ENCODE measurements at places on chromosomes 3 and 15.

- DNase-seq, result no peak
Measured at GRCh38 chr3:65230261-65231139, 542.7 kb upstream of the ADAMTS9 start.

- no peak for DNase-seq
Measured at GRCh38 chr3:58183221-58183620, 27.6 kb downstream of the DNASE1L3 start.

- DNase-seq, result no peak
Measured at GRCh38 chr15:79811406-79812405, 85.1 kb downstream of the MTHFS start.

DNA sequence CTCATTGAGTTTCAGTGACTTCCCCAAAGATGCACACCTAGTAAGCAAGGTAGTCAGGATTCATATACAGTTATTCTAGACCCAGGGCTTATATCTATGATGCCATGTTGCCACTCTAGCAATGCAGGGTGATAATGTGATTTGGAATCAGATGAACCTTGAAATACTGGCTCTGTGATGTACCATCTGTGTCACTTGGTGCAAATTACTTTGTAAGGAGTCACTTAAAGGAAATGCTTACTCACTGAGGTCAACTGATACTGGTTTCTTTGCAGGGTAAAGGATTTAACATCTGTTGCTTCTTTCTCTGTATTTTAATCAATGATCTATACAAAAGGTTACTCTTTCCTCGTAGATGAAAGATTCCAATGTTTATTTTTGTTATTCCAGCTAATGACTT is 10.8 kb downstream of the ASB14 start:
- no peak for DNase-seq

GRCh38 chr15:41337631-41338522 is 5.2 kb downstream of the NUSAP1 start:
- no peak for DNase-seq

DNA sequence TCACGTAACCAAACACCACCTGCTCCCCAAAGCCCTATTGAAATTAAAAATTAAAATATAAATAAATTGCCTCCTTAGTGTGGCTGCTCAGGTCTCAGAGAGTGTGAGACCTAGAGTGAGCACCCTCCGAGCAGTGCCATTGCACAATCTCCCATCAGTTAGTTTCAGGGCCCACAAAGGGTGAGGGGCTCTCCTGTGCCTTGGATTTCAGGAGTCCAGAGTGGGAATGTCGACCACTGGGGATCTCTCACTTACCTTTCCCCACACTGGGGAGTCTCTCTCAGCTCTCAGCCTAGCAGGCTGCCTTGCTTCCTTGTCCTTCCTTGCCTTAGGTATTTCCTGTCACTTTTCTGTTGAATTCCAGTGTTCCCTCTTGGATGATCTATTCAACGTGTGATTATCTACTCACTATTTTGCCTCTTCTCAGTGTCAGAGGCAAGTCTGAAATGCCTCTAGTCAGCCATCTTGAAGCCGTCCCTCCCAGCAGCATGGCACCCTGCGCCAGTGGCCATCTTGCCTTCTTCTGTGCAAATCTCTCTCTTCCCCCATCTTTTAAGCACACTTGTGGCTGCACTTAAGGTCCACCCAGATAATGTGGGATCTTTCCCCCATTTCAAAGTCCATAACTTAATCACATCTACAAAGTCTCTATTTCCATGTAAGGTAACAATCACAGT is 119.3 kb downstream of the LRRK1 start:
- DNase-seq, result peak; percentile 7

DNA sequence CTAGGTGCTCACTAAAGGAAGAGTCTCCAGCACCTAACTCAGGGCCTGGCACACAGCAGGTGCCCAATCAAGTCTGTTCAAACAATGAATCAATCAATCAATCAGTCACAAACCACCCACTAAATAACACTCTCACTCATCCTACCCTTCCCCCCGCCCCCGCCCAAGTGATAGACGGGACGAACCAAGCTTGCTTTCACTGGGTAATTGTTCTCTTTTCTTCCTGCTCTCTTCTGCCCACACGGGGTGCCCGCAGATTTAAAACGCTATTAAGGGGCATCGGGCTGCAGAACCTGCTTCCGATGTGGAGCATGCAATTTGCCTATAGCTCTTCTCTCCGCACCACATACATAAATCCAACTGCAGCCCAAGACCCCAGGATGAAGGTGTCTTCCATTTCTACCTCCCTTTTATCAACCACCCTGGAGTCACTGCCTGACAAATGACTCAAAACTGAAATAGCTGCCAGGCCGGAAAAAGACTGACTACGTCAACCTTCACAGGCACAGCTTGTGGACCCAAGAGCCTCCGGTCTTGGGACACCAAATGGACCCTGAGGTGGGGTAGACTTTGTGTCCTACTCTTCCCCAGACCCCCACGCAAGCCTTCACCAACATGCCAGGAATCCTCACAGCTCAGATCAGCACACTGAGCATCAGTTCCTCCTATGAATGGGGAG is 1.7 kb downstream of the KLHL25 start:
- no peak for DNase-seq

- DNase-seq, result peak; percentile 67
Measured at GRCh38 chr3:14564741-14565140, 24.6 kb upstream of the GRIP2 start.

GRCh38 chr15:41566121-41566885 is 7.3 kb downstream of the TYRO3 start:
- DNase-seq, result no peak

DNA sequence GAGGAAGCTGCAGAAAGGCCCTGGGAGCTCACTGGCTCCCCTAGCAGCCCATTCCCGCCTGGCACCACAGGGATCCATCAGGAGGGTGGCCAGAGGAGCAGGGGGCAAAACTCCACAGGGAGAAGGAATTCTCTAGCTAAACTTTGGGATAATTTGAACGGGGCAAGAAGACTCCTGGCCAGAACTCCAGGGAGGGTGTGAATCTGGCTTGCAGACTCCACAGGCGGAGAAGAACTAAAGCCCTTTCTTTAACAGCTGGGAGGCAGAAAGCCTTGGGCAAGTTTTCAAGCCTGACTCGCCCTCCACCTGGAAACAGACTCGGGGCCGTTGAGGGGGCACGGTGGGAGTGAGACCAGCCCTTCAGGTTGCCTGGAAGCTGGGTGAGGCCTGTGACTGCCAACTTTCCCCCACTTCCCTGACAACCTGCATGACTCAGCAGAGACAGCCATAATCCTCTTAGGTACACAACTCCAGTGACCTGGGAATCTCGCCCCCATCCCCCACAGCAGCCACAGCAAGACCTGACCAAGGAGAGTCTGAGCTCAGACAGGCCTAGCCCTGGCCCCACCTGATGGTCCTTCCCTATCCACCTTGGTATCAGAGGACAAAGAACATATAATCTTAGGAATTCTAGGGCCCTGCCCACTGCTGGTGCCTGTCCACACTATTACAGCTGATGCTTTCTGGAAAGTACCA is 28.6 kb downstream of the SLC27A2 start:
- peak; percentile 86 for DNase-seq

DNA sequence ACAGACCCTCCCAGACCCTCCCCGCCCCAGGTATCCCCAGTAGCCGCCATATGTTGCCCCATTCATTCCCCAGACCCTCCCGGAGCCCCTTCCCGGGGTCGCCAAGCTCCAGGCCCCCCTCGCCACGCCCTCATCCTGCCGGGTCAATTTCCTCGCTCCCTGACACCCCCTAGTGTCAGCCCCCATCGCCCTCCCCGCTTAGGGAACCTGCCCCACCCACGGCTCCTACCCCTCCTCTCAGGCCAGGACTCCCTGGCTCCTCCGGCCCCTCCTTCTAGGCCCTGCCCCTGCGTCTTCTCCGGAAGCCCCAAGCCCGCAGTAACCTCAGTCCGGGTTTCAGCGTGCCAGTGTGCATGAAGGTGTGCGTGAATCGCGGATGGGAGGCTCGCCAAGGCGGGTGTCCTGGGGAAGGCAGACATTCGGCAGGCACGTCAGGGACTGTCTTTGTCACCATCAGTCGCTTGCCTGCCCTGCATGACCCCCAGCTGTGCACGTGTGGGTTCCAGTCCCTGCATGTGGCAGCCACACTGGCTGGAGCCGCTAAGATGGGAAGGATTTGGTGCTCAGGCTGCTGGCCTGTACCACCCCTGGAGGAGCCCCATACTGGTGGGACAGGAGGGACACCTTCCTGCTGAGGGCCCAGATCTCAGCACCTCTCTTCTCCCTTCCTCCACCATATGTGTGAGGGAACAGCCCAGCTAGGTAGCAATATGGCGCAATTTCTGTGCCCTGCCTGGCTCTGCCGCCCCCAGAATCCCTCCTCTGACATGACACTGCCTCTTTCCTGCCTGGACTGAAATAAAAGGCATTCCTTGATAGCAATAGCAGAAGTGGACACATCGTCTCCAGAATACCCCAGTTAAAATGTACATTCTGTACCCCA is 693 bp downstream of the DISP2 start:
- DNase-seq, result no peak

DNA sequence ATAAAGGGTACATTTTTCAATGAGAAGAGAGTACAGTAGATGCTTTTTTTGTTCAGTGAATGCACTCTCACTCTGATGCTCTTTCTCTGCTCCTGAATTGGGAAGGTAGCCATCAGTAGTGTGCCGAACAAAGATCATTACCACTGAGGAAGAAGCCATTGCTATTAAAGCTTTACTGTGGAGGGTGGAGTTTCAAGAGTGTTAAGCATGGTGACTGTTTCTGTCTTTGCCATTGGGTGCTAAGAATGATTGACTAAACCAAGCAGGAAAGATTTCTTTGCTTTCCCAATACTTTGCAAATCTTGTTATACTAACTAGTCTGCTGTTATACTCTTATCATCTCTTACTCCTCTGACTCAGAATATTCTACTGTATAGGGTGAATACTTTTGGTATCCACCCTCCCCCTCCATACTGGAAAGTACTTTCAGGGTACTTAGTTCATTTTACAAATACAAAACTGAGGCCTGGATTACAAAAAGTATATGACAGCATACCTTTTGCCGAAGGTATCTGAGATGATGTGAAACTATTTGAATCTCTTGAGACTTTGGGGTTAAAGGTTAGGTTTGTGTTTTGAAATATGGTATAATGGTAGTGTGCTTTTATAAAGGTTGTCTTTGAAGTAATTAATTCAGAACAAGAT is 1.7 kb downstream of the RAB11A start:
- DNase-seq, result no peak

DNA sequence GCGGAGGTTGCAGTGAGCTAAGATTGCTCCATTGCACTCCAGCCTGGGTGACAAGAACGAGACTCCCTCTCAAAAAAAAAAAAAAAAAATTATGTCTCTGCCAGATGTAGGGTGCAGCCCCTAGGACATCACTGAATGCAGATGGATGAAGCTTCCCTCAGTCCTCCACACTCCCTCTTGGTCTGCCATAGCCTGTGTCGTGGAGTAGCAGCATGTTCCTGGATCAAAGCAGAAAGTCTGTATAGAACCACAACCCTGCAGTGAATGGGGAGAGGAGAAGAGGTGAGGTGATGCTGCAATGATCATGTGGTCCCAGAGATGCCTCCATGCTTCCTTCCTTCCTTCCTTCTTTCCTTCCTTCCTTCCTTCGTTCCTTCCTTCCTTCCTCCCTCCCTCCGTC is 15.3 kb upstream of the LAMB2 start:
- DNase-seq, result no peak

DNA sequence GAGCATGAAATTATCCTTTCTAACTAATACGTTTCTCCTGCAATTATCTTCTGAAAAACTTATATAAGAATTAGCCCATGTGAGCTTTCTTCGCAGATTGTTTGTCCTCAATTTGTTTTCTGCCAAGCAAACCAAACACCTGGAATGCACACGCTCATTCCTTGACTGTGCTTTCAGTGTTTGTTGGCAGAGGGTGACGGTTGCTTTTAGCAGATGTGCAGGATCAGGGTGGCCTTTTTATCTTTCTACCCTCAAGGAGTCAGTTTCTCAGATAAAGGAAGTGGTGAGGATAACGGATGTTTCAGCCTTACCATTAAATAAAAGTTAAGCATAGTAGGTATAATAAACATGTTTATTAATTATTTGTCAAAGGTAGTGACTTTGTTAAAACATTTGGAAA is 15.2 kb downstream of the ARPP21 start:
- no peak for DNase-seq

DNA sequence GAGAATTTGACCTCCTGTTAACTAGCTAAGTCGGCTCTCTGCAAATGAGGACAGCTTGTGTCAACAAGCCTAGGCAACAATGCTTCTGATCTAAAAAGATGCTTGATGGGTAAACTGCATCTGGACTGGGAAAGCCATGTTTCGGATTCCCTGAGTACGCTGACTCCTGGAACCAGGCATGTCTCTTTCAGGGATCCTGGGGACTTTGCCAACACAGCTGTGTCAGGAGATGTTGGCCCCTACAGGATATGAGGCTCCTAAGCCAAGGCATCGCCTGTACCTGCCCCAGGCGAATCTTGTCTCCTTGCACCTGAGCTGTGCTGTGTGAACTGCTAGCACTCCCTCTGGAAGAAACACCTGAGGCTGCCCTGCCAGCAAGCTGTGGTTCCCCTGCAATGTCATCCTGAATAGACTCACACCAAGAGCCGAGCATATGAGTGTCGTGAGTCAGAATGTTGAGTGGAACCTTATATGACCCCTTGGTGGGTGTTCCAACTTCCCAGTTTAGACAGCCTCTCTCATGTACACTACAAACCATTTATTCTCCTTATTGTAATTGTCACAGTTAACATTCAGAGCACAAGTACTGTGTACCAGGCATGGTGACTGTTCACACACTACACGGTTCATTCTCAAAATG is 17.0 kb downstream of the EOGT start:
- no peak for DNase-seq

- DNase-seq, result no peak
Measured at GRCh38 chr3:75983609-75984290, 198.4 kb upstream of the ZNF717 start.

- DNase-seq, result no peak
Measured at GRCh38 chr15:94100863-94101262, 130.5 kb upstream of the MCTP2 start.

DNA sequence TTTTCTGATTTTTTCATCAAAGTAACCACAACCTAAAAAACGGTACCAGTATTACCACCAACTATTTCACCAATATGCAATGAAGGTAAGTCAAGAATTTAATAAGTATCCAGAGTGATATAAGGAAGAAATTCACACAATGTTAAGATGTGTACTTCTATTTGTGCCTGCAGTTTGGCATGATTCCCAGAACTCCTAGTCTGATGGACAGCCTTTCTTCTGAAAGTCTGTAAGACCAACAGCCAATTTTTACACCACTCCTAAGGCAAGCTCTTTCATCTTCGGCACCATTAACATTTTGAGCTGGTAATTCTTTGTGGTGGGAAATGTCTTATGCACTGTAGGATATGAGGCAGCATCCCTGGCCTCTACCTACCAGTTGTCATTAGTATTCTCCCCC is 108.3 kb downstream of the VPS13C start:
- no peak for DNase-seq

DNA sequence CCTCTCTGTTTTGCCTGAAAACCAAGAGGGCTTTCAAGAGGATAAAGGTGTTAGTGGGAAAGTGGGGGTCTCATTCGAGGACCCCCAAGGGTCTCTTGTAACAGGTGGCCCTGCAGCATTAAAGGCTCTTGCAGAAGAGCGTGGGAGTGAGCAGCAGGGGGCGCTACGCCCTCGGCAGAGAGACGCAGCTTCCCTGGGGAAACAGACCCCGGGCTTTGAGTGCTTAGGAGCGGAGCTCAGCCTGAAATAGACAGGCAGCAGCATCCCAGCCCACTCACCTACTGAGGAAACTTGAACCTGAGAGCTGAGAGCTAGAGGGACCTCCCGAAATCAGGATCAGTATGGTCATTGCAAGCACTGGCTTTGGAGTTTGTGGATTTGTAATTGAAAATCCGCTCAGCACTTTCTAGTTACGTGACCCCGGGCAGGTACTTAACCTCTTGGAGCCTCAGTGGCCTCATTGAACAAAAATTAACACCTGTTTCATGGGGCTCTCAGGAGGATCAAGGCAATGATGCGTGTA is 25.7 kb downstream of the RPLP1 start:
- DNase-seq, result peak; percentile 91

All from endodermal cell (in vitro differentiated cells).